ENCODE measurements at places on chromosomes 3 and 15.
A peak's percentile ranks its signal among the peaks of the same experiment; 100 is the strongest.

- DNase-seq: no peak
Observed at GRCh38 chr3:126577261-126577660, 18.5 kb upstream of the C3orf22 start.

DNA sequence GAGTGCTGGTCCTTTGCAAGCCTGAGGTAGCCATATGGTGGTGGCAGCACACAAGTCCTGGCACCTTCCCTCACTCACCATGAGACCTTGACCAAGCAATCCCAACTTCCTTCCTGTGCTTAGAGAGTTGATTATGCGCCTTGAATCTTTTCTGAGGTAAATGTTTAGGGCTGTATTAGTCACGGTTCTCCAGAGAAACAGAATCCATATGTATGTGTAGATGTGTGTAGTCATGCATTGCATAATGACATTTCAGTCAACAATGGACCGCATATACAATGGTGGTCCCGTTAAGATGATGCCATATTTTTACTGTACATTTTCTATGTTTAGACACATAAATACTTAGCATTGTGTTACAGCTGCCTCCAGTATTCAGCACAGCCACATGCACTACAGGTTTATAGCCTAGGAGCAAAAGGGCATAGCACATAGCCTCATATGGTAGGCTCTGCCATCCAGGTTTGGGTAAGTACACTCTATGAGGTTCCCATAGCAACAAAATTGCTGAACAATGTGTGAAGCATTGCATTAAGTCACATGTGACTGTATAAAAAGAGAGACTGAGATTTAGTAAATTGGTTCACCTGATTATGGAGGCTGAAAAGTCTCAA is 20.2 kb upstream of the NUP210 start:
- no peak for DNase-seq

GRCh38 chr3:112773864-112774263 is 72.8 kb downstream of the CD200R1L start:
- peak; percentile 71 for DNase-seq

DNA sequence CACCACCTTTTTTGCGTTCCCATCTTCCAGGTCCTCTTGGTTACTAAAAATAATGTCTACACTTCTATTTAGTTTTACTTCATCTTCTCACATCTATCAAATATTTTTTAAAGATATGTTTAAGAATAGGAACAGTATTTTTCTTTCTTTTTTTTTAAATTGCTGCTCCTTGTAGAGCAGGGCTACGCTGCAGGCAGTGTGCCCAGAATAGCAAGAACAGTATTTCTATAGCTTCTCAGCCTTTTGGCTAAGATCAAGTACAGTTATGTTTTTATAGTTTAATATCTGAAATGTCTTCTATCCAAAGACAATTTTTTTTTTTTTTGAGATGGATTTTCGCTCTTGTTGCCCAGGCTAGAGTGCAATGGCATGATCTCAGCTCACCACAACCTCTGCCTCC is 73.0 kb downstream of the MYO9A start:
- no peak for DNase-seq

DNA sequence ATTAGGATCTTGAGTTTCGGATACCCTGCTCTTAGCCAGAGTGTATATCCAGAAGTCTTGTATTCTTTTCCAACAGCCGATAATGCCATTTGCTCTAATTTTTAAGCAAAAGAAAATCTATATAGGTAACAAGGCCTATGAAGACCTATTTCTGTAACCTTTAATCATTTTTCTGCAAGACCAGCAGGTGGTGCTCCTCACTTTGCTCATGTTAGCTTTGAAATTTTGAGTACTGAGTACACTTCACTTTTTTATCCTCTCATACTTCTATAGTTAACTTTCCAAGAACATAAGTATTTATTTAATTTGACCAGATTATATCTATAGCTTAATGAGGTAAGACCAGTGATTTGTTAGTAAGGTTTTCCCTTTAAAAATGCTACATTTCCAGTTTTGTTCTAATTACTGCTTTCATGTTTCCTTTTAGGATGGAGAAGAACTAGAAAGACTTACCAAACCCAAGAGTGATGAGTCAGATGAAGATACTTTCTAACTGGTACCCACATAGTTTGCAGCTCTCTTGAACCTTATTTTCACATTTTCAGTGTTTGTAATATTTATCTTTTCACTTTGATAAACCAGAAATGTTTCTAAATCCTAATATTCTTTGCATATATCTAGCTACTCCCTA is 20.5 kb downstream of the SLC35A5 start:
- DNase-seq: peak; percentile 61

DNA sequence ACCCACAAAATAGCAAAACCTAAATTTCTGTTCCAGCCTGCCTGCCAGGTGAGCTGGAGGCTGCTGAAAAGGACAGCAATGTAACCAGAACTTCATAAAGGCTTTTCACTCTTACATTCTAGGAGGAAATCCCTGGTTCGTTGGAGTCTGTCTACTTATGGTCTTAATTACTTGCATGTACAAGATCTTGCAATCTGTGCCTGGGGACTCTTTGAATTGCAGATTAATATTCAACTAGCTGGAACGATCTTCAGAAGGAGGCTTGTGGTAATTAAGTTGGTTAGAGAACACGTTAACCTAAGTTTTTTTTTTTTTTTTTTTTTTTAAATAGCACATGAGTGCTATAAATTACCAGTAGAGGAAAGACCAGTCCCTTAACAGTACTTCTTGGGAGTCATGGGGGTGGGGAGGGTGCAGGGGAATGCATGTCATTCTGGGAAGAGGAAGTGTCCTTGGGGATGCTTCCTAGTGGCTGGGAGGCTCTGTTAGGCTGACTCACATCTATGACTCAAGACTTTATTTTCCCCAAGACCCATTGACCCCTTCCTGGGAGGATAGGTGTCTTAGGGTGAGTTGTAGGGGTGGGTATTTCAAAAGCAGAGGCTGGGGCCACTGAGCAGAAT is 139.8 kb downstream of the RAB11A start:
- DNase-seq: peak; percentile 63

- DNase-seq: peak; percentile 73
Observed at GRCh38 chr15:62783303-62783957, 259.1 kb upstream of the TPM1 start.

DNA sequence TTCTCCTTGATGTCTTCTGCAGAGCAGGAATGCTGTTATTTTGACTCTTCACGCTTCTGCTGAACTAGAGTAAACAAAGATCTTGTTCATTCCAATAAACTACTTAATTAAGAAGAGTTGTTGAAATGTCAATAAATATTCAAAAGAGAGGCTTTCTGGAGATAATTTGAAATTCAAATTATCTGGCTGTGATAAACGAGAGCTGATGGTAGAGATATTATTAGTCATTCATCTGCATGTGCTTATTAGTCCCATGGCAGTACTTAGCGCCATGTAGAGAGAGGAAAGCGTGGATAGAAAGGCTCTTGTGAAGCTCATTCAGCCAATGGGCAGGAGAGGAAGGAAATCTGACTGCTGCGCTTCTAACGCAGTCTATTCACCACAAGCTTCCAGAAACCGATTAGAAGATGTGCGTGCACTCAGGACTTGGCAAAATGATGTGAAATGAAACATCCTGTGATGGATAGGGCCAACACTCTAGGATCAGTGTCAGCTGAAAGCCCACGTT is 251.1 kb downstream of the GABRB3 start:
- DNase-seq: no peak

Data from RCC 7860 (cell line).